Bronchial smooth muscle cell (primary cell): ENCODE measurements at places on chromosomes 16 and 17. TPM values are rescaled to one million over a fixed set of nuclear protein-coding genes. Genes with fewer than 3 reads are reported as not detected.

The NGFR gene
- total RNA-seq, result 0.26 and 0.32 TPM in 2 replicates

The OR1D5 gene
- not detected in 2 replicates for total RNA-seq

The MT3 gene
- not detected in 2 replicates for total RNA-seq

The CDT1 gene
- 1.5 and 1.9 TPM in 2 replicates for total RNA-seq

The OR3A2 gene
- 0.32 TPM in 1 of 2 replicates, not detected in the other for total RNA-seq

The IGF2BP1 gene
- 2.1 and 2.5 TPM in 2 replicates for total RNA-seq

The CPNE7 gene
- total RNA-seq, result 9.2 and 30.4 TPM in 2 replicates

The APRT gene
- total RNA-seq, result 40.3 and 72.3 TPM in 2 replicates

The FBXW10 gene
- under 0.01 TPM in 2 replicates for total RNA-seq
